ENCODE measurements at places on chromosomes 2 and 18.

DNA sequence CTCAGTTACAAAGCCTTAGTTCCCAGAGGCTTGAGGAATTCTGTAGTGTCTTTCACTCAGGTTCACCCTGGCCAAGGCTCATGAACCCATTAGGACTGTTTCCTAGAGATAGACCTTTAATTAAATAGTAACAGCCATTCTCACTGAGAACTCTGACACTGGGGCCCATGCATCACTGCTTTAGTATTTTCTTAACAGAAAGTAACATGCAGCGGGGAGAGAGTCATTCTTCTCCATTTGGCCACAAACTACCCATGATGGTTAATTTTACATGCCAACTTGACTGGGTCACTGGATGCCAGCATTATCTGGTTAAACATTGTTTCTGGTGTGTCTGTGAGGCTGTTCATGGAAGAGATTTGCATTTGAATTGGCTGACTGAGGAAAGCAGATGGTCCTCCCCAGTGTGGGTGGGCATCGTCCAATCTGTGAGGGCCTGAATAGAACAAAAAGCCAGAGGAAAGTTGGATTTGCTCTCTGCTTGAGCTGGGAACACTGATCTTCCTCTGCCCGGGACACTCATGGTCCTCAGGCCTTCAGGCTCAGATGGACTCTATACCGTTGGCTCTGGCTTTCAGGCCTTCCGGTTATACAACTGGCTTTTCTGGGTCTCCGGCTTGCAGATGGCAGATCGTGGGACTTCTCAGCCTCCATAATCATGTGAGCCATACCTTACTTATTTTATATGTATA lies 5.6 kb upstream of the CPLX4 start:
- DNase-seq = no peak

- DNase-seq = no peak
These were observed 8.9 kb downstream of the DIS3L2 start for GRCh38 chr2:231970461-231970860.

DNA sequence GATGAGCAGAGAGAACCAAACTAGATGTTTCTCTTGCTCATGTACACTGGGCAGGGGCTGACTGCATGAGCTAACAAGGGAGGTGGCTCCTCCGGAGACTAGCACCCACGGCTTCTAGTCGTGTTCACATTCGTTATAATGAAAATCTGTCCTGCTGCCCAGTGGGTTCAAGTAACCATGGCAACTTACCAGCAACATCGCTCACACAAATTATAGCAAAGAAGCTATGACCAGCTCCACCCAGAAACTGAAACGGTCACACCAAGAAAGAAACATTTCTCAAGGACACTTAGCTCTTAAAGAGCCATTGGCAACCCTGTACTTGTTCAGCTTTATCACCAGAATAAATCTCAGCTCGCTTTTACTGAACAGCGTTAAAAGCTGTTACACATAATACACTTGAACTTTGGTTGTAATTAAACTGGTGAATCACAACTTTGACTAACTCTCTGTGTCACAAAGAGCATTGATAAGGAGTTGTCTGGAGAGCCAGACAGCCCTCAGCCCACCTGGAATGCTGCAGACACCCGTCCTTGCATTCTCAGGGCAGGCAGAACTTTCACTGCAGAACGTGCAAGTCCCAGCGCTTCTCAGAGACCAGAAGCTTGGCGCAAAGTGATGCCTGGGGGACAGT lies 141.2 kb downstream of the PID1 start:
- DNase-seq = no peak

GRCh38 chr2:98457045-98457696 lies 12.5 kb downstream of the INPP4A start:
- no peak for DNase-seq

- no peak for DNase-seq
These were observed 13.9 kb upstream of the GPR17 start for GRCh38 chr2:127631997-127632581.

DNA sequence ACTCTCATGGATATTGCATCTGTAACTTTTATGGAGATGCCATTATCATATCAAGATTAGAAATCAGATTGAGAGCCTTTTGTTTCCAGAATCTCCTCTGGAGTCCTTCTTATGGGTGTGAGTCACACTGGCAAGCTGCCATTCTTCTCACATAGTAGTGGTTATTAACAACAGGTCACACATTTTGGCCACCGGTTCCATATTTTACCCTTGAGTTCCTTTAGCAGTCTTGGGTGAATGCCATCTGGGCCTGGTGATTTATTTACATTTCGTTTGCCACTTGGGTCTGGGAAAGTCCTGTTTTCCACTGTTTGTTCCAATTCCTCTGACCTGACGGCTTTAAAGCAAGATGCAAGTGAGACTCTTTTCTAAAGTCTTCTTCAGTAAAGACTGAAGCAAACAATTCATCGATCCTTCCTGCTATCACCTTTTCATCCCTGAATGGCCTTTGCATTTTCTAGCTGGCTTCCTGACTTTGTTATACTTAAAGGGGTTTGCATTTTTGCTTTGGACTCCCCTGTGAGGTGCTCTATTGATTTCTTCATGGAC lies 80.5 kb upstream of the CAVIN2 start:
- no peak for DNase-seq

DNA sequence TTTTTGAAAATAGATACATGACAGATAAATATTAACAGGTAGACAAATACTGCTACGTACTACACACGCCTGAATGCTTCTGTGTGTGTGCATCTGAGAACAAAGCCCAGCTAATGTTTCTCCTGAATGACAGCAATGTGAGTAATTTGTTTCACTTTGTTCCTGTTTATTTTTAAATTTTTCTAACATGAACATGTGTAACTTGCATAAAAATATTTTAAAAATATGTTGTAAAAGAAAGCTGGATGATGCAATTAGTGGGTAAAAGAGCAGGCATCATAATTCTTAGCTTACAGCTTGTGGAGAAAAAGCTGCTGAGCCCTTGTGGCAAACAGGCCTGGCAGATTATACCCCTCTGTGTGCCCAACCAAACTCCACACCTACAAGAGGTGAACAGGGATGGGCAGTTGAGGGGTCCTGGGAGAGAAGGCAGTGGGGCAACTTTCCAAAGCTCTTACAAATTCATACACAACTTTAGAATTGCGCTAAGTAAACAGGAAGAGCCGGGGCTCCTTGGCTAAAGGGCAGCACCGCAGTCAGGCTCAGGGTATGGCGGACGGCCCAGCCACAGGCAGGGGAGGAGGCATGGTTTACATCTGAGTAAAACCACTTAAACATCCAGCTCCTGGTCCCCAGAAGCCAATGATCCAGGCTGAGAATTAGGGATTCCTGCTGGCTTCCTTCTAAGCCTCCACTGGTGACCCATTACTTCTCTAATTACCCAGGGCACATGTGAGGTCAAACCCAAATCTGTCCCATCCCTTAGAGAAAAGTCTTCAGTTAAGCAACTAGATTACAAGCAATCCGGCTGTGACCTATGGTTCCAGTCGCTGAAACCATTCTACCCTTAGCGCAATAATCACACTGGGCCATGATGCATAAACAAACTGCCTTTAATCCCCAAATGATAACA lies 14.0 kb downstream of the PXDN start:
- no peak for DNase-seq

- DNase-seq = peak; percentile 20
These were observed 285.6 kb downstream of the AGAP1 start for GRCh38 chr2:235779444-235779896.

DNA sequence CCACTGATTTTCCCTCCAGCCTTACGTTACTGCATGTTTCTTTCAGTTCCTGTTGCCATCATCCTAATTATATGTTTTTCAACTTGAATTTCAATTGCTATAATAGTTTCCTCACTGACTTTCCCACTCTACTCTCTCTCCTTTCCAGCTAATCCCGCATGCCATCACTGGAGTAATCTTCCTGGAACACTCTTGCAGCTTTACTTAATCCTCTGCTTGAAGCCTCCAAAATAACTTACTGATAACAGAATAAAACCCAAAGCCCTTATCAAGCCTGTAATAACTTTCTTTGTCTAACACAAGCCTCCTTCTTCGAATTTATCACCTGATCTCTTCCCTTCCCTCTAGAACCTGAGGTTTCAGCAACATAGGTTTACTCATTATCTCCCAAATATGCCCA lies 237.3 kb downstream of the LTBP1 start:
- DNase-seq = no peak

- no peak for DNase-seq
These were observed 484.6 kb downstream of the SATB2 start for GRCh38 chr2:198973181-198973580.

DNA sequence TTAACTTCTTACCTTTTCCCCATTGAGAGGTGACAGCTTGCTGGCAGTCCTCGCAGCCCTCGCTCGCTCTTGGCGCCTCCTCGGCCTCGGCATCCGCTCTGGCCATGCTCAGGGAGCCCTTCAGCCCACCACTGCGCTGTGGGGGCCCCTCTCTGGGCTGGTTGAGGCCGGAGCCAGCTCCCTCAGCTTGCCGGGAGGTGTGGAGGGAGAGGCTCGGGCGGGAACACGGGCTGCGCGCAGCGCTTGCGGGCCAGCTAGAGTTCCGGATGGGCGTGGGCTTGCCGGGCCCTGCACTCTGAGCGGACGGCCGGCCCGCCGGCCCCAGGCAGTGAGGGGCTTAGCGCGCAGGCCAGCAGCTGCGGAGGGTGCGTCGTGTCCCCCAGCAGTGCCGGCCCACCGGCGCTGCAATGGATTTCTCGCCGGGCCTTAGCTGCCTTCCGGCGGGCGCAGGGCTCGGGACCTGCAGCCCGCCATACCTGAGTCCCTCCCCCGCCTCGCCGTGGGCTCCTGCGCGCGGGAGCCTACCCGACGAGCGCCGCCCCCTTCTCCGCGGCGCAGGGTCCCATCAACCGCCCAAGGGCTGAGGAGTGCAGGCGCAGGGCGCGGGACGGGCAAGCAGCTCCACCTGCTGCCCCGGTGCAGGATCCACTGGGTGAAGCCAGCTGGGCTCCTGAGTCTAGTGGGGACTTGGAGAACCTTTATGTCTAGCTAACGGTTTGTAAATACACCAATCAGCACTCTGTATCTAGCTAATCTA lies 335.0 kb downstream of the CBLN2 start:
- no peak for DNase-seq

- DNase-seq = peak; percentile 68
These were observed at the start of gene TTC39C for GRCh38 chr18:24014062-24014985. TTC39C (plus strand) TSS chr18:24014754; CDS start chr18:24014872, 118 bp downstream.

GRCh38 chr2:68386365-68386764 lies 21.3 kb downstream of the PLEK start:
- no peak for DNase-seq

GRCh38 chr18:77119851-77120491 lies 12.6 kb downstream of the MBP start:
- no peak for DNase-seq

DNA sequence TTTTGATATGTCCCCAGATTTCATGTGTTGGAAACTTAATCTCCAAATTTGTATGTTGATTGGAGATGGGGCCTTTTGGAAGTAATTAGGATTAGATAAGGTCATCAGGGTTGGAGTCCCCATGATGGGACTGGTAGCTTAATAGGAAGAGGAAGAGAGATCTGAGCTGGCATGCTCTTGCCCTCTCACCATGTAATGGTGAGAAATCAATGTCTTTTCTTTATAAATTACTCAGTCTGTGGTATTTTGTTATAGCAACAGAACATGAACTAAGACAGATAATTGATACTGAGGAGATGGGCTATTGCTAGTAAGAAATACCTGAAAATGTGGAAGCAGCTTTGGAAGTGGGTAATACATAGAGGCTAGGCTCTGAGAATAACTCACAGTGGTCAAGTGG lies 48.0 kb downstream of the CDC42EP3 start:
- DNase-seq = no peak

DNA sequence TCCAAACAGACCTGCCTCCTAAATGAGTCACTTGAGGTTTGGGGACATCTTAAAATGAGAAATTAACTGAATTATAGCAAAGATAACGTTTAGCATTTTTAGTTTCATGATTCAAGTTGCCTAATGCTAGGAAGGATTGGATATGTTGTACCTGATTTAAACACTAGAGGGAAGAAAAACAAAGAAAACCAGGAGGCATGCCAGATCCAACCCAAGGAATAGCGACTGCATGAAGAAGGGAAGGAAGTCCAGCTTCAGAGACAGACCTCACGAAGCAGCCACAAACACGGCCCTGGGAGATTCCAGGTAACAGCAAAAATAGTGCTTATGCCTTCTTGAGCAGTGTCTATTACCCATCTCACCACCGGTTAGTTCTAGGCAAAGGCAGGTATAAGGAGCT lies 499.9 kb upstream of the SPHKAP start:
- no peak for DNase-seq

DNA sequence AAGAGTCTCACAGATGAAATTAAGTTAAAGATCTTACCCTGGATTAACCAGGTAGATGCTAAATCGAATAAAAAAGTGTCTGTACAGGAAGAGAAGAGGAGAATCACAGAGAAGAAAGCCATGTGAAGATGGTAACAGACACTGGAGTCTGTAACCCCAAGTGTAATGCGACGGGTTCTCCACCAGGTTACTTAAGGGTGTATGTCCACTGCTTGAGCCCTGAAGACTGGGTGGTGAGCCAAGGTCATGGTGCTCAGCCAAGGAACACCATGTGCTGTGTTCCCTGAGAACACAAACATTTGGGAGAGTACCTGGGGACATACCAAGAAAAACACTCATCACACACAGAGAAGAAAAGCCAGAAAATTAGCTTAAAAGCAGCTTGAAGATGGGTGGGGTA lies 8.2 kb upstream of the ACADL start:
- no peak for DNase-seq

DNA sequence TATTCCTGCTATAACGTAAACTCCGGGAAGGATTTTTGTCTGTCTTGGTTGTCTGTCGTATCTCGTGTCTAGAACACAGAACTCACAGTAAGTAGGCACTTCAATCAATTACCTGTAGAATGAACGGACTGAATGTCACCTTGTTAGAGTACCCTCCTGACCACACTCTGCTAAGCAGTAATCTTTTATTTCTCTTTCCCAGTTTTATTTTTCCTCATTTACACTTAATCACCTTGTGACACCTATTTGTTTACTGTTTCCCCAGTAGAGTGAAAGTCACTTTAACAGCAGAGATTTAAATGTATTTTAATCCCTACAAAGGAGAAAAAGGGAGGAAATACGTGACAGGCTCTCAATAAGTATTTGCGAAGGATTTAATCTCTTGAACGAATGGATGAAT lies 514 bp upstream of the EPB41L5 start:
- DNase-seq = no peak

- no peak for DNase-seq
These were observed 42.1 kb downstream of the RAPH1 start for GRCh38 chr2:203492965-203493364.

- no peak for DNase-seq
These were observed 60.4 kb downstream of the PDCL3 start for GRCh38 chr2:100623033-100623715.

- no peak for DNase-seq
These were observed 678.6 kb upstream of the CDH2 start for GRCh38 chr18:28855524-28855923.

Measured in stimulated activated CD8-positive, alpha-beta memory T cell treated with anti-CD3 and anti-CD28 coated beads, Interleukin-12 subunit alpha, Interleukin-12 subunit beta, amount 100 ng/mL, for 1 hour (primary cell).